Mesendoderm (in vitro differentiated cells): ENCODE measurements at places on chromosomes 6 and 20.

GRCh38 chr6:166489301-166490155 is 97.0 kb downstream of the RAMACL start:
- DNase-seq = peak; percentile 28

GRCh38 chr6:112416866-112417265 is 69.7 kb downstream of the RFPL4B start:
- DNase-seq = no peak

GRCh38 chr20:43746344-43747137 is 19.7 kb upstream of the GTSF1L start:
- peak; percentile 77 for DNase-seq

DNA sequence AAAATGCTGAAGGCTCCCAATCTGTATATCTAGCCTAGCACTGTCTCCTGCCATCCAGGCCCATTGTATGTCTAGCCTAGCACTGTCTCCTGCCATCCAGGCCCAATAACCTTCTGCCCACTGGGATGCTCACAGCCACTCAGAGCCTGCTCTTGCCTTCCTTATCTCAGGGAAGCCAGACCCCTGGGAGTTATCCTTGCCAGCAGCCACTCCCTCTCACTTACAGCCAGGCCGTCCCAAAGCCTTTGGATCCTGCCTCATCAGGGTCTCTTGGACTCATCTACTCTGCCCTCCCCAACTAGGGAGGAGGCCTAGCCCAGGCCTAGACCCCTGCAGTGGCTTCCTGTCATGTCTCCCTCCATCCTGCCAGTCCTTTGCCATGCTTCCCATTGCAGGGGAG is 37.3 kb downstream of the KIF3B start:
- DNase-seq = peak; percentile 23

DNA sequence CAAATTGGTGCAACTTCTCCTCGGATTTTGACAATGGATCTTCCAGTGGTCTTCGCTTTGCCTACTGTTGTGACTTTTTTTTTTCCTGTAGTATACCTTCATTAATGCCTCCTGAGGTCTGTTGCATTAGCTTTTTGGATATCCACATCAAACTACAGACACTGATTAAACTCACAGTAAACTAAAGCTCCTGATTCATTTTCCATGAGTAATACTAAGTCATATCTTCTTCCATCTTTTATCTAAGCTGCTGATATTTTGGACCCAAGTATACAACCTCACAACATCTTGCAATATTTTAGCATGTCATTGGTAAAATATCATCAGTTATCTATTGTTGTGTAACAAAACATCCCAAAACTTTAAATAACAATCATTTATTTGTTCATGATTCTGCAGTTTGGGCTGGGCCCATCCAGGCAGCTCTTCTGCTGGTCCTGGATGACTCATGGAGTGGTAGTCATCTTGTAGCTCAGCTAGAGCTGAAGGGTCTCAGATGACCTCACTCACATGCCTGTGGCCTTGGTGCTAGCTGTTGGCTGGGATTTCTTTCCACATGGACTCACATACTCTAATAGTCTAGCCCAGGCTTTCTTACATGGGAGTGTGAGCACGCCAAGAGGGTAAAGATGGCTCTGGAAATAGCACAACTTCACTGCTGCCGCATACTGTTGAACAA is 78.3 kb upstream of the SRSF6 start:
- no peak for DNase-seq

GRCh38 chr20:44187772-44188709 is 1.1 kb upstream of the JPH2 start:
- no peak for DNase-seq

DNA sequence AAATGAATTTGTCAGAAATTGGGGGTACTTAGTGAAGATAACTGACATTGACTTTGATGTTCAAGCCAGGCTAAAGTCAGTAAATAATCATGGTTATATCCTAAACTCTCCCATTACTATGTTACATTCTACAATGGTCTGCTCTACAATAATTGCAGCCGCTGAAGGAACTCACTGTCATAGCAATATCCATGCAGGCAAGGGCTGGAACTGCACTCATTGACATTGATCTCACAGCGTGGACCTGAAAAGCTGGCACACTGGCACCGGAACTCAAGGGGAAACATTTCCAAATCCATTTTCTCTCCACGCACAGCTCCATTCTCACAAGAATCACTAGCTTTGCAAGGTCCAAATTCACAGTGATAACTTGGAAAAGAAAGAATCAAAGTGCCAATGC is 702.7 kb downstream of the EYS start:
- no peak for DNase-seq

GRCh38 chr6:85412911-85413430 is 36.9 kb upstream of the NT5E start:
- no peak for DNase-seq

- DNase-seq = peak; percentile 60
These were observed 654 bp downstream of the FAM8A1 start for GRCh38 chr6:17600527-17601385.

DNA sequence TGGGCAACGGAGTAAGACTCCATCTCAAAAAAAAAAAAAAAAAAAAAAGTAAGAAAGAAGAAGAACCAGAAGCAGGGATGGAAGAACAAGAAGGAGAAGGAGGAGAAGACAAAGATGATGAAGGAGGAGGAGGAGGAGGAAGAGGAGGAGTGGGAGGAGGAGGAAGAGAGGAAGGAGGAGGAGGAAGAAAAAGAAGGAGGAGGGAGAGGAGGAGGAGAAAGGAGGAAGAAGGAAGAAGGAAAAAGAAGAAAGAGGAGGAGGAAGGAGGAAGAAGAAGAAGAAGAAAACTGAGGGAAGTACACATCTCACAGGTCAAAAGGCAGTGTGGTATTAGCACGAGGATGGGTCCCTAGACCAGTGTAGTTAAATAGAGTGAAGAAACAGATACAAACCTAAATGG is 65.1 kb upstream of the SCAF8 start:
- no peak for DNase-seq

- DNase-seq = no peak
These were observed 236.4 kb downstream of the ARHGAP18 start for GRCh38 chr6:129473546-129473945.

GRCh38 chr20:8994045-8994444 is 74.8 kb upstream of the PLCB4 start:
- no peak for DNase-seq

- peak; percentile 85 for DNase-seq
These were observed 2.6 kb upstream of the ZBP1 start for GRCh38 chr20:57622579-57623381.

- DNase-seq = no peak
These were observed 123.3 kb downstream of the ZFAND3 start for GRCh38 chr6:37942606-37943376.

DNA sequence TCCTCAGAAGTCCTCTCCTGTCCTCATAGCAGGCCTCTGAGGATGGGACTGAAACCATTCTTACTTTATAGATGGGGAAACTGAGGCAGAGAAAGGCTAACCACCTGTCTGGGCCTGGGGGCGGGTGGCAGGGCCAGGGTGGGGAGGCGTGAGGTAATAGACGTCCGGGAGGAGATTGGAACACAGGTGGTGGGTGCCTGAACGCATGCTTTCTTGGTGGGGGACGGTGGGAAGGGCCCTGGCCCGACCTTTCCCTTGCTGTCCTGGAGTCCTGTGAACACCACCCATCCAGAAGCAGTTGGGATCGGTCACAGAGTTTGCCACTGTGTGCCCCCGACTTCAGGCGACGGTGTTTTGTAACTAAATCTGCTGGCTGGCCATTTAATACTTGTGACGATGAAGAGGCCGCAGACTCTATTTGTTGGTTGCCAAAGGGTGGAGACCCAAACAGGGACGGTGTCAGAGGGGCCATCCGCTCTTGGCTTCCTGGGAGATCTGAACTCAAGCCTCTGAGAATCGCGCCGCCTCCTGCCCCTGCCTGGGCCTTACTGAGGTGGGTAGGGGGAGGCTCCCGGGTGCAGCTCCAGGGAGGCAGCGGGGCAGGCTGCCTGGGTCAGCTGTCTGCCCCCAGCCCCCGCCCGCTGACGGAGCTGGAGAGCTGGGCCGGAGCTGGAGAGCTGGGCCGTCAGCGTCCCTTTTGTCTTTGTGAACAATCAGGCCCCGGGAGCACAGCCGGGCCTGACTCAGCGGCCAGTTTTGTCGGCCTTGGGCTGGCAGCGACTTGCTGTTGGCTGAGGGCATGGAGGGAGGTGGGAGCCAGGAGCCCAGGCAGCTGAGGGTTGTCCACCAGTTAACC is 4.1 kb downstream of the RBM38 start:
- peak; percentile 40 for DNase-seq
